ENCODE measurements at places on chromosomes 1 and 21.
A peak's percentile ranks its signal among the peaks of the same experiment; 100 is the strongest.

DNA sequence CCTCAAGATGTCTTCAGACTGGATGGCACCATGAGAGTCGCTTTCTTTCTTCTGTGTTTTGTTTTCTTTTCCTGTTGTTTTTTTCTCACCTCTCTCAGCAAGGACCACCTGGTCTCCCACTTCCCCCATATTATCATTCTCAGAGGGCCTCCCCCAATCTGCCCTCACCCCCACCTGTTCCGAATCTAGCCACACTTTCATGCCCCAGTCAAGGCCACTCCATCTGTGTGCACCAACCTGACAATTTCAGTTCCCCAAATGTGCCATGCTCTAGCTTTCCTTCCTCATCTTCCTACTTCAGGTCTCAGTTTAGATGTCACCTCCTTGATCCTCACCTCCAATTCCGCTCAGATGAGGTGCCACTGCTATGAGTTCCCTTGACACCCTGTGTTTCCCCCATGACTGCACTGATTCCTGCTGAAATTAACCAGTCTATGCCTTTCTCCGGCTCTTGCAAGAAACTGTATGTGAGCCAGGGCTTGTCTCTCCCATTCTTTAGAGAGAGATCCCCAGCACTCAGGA, 146.2 kb downstream of the PLPP3 start:
- no peak for DNase-seq

DNA sequence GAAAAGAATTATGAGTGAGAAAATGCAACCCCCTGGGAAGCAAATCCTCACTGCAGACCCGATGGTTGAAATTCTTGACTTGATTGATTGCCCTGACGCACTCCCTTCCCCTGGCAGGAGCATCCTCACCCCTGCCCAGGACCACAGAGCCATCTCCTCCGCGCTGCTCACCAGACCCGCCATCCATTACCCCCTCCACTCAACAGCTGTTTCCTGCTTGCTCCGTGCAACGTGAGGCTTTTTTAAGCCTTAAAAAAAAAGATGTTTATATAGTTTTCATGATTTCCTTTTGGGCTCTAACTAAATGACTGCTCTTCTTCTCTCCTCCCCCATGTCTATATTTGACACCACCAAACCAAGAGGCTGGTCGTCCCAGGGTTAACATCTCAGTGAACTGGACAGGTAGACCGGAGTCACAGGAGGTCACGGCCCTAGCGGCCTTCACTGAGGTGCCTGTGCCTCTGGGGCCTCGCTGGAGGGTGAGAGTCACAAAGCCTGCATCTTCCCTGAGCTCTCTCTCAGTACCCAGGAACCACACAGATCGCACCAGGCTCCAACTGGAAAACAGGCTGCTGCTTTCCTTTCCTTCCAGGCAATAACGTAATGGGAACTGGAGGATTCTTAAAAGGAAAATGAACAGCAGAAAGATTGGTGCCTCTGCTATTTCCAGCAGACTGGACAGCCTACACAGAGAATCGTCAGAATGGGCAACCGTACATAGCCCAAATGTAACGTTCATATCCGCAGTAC, 49.8 kb downstream of the ZBTB18 start:
- no peak for DNase-seq

DNA sequence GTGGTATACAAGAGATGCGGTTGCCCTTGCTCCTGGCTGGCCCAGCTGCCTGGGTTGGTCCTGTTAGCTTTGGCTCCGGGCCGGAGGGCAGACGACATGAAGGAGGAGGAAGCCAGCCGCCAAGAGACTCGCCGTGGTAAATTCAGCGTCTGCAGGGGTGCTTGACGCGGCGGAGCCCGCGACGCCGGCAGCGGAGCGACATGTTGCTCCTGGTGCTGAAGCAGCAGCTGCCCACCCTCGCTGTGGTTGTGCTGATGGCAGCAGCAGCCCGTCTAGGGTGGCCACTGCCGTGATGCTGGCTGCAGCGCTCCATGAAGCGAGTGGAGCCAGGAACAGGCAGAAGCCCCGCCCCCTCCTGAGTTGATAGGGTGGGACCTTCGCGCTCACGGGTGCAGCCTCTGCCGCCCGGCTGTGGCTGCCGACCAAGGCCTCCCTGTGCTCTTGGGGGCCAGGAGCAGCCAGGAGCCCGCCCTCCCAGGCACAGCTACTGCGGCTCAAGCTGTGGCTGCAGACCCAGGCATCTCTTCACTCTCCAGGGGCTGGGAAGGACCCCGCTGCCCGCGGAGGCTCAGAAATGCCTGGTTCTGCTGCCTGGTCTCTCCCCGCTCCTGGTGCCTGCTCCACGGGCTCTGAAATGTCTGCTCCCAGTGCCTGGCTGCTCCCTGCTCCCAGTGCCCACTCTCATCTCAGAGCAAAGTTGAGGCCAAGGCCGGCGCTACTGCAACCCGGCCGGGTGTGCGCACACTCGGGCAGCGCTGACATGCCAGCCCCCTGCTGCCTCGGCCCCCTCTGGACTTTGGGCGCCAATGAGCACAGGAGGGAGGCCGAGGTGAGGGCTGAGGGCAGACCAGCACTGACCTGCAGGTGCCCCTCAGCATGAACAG, 4.4 kb upstream of the ZNF692 start:
- DNase-seq = peak; percentile 48

- DNase-seq = no peak
These were observed 74.7 kb downstream of the RIPK4 start for GRCh38 chr21:41692185-41692565.

DNA sequence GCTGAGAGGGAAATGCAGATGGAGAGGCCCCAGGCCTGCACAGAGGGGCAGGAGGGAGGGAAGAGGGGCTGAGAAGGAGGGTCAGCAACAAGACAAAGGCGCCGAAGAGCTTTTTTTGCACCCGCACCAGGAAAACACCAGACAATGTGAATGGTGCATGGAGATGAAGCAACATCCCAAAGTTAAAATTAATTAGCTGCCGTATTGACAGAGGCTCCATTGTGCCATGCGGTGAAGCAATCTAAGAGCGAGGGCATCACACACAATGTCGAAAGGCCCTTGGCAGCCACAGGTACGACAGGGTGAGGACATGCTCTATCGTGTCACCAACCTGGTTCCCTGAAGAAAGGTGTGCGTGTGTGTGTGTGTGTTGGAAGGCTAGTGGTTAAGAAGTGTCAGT, 41.2 kb downstream of the SSBP3 start:
- no peak for DNase-seq

GRCh38 chr1:32390904-32391870, 3.1 kb downstream of the BSDC1 start:
- no peak for DNase-seq

- no peak for DNase-seq
These were observed 65.4 kb downstream of the LUZP1 start for GRCh38 chr1:23103001-23103889.

DNA sequence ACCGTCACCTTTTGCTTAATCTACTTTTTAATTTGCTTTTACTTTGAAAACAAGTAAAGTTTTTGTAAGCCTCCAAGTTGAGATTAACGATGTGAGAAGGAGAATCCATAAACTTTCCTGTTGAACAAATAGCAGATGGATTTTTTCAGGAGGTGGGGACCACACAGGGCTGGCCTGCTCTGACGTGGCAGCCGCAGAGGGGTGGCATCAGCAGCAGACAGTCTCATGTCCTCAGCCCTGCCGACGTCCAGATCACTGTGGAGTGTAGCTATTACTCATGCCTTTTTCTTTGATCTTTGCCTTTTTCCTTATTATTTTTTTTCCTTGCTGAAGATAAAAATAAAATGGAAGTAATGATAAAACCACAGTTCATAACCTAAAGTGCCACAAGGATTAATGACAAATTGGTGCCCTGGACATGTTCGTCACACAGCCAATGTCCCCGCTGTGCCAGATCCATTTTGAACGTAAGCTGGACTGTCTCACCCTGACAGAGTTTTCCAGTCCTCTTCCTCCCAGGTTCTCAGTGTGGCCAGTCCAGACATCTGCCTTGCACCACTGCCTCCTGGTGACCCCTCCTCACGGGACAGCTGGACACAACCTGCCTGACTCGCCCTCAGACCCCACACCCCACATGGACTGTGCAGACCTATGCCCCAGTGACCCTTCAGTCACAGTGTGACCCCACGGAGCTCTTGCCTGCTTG, 15.4 kb upstream of the ZBTB21 start:
- DNase-seq = no peak

DNA sequence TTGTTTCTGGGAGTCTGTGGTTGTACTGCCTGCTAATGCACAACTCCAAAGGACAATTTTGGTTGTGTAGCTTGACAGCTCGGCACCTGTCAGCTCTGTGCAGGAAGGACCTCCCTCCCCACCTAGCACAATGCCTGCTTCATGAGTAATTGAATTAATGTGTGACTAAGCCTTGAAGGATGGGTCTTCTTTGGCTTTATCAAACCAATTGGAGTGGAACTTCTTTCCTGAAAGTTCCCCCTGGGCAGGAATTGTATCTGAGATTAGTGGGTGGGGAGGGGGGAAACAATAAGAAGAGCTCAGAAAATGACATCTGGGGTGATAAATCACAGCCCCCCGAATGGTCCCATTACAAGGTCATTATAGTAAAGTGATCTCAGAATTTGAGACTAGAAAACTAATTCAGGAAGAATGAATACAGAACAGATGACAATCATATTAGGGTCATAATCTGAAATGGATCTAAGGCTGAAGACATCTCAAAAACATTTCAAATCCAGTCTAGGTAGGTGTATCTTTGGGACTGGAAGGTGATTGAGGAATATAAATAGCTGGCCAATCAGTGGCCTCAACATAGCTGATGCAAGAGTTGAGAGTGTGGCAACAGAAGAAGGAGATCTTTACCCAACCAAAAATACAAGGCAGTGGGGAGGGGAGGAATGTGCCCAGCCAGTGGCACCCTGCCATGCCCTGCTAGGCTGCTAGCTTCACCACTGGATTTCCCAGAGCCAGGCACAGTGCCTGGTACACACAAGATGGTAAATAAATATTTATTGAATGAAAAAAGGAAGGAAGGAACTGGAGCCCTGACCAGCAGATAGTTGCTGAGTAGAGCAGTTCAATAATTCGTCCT, 10.1 kb upstream of the SESN2 start:
- DNase-seq = no peak

DNA sequence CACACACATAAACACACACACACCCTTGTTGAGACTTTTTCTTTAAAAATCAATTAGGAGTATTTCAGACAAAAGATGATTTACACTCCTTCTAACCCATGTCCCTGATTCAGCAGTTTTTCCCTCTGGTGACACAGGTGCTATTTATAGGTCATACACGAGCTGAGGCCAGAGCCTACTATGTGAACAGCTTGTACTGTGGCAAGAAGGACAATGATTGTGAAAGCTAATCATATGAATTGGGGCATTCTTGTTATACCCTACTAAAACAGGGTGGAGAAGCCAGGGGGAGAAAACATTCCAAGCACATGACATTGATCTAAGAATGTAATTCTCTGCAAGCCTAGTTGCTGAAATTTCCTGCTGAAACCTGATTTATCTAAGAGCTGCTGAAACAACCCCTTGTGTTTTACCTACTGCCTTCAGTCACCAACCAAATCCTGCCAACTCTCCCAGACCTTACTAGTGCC, 60.3 kb downstream of the XCL1 start:
- no peak for DNase-seq

DNA sequence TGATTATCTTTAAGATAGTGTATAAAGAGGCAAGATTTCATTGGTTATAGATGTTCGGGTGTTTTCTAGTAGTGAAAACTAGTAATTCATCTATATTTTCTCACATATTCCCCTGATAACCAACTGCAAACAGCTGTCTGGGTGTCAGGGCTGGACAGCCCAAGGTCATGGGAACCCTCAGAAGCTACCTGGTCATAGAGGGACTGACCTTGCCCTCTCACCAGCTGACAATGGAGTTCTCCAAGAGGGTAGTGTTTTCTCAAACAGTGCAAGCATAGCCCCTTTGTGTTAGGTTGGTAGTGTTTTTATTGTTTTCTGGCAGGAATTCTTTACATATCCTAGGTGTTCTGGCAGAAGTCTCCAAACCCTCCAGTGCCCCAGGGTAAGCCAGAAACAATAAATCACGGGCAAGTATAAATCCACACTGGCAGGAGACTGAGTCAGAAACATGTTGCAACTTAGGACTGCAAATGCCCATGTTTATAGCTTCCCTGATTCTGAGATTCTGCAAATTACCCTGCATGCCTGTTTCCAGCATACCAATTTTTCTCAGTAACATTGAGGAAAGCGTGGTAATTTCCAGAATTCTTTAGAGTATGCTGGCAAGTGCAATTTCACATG, 82.8 kb upstream of the ATP1A1 start:
- DNase-seq = no peak

DNA sequence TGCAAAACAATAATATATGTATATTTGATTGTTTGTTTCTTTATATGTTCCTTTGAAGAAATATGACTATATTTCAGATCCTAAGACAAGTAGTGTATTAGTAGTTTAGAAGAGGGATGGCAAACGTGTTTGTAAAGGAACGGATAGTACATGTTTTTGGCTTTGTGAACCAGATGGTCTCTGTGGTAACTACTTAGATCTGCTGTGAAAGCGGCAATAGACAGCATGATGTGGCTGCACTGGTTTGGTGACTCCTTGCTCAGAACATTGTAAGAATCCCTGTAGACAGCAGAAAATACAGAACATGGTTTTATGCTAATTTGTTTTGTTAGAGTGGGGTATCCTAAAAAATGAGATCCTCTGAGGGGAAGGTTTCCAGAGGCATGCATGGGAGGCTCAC, 3.1 kb downstream of the ACADM start:
- DNase-seq = no peak

GRCh38 chr1:58446368-58446767, 100.2 kb downstream of the OMA1 start:
- no peak for DNase-seq

DNA sequence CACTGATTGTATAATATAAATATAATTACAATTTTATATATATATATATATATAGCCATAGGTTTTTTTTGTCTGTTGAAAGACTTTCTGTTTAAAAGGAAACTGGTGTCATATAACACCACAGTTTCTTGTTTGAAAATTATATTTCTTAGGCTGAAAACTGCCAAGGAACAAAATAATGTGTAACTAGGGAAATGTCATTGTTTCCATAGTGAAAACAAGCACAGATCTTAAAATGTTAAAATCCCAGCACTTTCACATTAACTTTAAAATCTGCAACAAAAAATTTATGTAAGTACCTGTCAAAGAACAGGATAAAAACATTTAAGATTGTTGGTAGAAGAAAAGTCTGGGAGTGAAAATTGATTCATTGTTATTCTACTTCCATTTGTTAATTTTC, 104.2 kb downstream of the ATP6V1G3 start:
- no peak for DNase-seq

DNA sequence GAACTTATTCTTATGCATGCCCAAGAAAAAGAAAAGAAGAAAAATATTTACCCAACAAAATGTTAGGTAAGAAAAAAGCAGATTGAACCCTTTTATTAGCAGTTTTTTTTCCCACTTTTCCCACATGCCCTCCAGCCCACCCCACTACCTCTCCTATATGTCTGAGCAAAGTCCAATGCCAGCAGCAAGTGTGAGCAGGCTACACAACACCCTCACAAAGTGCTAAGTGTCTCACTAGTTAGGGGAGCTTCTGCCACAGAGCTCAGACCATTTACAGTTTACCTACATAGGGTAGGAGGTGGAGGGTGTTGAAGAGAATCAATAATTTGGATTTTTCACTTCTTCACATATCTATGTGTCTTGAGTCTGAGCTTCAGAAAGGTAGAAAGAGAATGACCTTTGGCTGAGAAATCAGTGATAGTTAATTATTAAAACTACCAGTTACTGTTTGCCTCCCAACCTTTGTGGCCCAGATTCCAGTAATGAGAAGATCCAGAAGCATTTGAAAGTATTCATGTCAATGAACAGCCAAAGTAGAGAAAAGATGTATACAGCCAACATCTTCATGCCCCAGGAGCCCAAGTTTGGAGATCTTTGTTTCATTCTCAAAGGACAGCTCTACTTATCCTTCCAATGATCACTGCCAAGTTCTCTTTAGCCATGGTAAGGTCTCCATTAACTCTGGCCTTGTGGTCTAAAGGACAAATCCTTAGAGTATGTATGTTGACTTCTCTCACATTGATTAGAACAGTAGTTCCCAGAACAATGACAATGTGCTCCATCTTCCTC, 26.2 kb downstream of the OR10J5 start:
- DNase-seq = no peak

All from esophagus squamous epithelium (tissue), 5 donors.